ENCODE measurements at places on chromosomes 13 and 19.

GRCh38 chr19:48770734-48771472 is 15.6 kb downstream of the FGF21 start:
- no peak for DNase-seq

DNA sequence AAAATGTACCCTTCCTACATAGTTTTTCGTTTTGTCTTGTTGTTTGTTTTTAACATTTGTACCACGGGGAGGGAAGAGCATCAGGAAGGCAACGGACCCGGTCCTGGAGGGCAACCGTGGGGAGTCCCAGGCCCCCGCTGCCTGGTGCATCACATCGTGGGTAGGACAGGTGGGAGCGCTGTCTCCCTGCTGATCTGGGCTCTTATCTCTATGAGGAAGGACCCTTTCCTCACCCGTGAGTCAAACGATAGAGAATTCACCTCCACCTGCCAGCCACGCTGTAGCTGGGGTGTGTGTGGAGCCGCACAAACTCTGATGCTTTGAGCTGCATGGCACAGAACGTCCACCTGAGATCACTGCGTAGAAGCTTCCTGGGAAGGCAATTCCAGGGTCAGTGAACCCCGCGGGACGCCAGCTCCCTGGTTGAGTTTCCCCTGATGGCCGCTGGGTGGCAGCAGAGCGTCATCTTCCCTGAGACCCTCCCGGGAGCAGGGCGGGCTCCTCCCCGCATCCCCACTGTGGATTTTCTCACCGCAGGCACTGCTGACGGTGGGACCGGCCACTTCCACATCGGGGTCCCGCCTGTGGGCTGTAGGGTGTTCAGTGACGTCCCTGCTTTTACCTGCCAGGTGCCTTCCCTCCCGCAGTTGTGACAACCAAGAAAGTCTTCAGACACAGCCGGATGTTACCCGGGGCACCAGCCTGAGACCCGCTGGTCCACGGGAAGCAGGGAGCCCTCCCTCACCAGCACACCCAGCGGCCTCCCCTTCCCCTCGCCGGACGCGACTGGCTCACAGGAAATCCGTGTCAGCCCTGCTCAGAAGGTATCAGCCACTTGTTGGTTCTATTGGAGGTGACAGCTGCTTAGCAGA is 54.7 kb downstream of the ZNF787 start:
- peak; percentile 70 for DNase-seq

DNA sequence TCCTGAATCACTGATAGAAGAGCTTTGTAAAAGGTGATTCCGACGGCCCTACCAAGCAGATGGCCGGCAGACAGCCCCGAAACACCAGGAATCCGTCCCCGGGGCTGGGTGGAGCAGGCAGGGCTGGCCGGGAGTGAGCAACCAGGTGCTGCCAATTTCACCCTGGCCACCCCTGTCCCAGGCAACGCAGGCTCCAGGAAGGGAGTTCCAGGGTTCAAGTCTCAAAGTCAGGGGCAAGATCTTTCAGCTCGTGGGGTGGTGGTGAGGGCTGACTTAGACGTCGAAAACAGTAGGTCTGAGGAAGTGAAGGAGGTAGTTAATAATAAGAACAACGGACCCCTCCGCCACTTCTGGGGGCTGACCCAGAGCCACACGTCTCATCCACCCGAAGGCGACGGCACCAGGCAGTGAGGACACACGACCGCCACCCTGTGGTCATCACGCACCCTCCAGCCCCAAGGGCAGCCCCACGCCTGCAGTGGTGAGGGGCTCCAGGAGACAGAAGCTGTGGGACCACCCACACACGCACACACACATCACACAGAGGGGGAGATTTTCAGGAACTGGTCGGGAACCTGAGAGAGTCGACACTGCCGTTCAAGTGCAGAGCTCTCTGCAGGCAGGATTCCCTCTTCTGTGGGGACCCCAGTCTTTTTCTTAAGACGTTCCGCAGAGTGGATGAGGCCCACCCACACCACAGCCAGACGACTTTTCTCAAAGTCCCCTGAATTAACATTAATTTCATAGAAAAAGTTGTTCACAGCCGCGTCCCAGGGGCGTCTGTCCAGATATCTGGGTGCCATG is 67.2 kb downstream of the SPACA7 start:
- DNase-seq = peak; percentile 27

- no peak for DNase-seq
Measured at GRCh38 chr13:98598043-98598442, 21.1 kb upstream of the STK24 start.

DNA sequence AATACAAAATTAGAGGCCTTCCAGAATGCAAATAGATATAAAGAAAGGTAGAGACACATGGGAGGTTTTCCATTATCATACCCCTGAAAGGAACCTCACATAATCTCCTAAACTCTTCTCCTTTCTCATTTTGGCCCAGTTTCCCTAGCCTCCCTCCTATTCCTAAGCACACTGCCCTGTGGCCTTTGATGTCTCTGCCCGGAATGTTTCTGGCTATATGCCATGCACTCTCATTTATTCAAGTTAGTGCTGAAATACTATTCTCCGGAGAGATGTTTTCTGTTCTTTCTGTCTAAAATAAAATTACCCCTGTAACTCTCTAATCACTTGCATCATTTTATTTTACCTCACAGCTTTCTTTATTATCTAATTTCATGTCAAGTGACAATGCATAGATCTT is 1287.7 kb downstream of the SLITRK5 start:
- DNase-seq = peak; percentile 3

DNA sequence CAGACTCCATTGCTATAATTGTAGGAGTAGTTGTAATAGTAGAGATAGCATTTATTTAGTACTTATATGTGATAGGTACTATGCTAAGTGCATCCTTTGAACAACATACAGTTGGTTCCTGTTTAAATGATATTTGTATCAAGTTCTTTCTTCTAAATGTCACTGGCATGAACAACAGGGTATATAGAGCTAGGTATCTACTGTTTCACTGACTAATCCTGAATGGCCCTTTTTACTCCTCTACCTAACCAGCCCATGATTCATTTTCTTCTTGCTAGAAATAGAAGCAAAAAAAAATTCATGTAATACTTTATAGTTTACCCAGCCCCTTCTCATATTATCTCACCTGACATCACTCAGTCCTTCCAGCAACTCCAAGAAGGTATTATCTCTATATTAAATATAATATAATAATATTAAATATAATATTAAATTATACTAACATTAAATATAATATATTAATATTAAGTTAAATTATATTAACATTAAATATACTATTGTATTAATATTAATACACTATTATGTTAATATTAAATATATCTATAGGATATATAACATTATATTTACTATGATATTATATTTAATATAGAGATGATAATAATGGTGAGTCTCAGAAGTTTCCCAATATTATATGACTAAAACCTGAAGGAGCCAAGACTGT is 74.2 kb downstream of the FRY start:
- no peak for DNase-seq

DNA sequence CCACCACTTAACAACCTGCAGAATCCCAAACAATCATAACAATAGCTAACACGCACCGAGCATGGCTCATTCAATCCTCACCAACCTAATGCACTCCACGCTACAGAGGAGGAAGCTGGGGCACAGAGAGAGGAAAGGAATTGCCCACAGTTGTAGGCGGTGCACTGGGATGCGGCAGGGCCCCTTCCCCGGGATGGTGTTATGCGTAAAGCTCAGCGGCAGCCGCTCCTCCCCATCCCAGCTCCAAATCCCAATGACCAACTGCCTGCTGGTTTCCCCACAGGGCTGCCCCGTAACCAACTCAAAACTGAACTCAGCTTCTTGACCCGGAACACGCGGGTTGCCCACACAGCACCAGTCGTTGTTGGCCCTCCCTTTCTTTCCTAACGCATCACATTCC is 42.2 kb downstream of the SERP2 start:
- no peak for DNase-seq

DNA sequence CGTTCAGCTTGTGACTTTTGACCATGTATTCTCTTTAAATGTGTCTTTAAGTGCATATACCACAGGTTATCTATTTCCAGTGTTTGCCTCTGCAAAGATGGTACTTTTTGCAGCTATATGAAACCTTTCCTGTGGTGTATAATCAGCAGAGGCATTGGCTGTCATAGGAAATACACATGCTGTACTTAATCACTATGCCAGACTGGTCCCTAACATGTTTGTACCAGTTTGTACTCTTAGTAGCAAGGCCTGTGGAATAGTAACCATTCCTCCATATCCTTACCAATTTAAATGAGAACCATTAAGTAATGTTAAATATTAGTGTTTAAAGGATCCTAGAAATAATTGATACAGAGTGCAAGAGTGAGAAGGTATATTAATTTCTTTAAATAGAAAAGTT is 69.8 kb downstream of the CDK8 start:
- no peak for DNase-seq

DNA sequence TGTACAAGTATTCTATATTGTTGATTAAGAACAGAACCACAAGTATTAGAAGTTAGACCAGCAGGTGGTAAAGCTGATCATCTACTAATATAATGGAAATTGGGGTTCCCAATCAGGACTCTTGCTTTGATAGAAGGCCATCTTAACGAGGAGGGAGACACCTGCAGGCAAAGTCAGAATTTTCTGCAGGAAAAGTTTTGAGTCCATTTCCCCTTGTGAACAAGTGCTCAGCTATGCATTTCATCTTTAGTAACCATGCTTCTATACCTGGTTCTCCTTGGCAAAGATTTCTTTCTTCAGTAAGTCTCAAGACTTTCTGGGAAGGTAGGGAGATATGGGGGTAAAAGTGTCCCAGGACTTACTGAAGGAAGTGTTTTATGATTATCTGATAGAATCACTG is 36.1 kb upstream of the USPL1 start:
- no peak for DNase-seq

GRCh38 chr13:110617321-110618072 is 2.2 kb downstream of the NAXD start:
- DNase-seq = no peak
